ENCODE measurements at places on chromosomes 7 and 10.

GRCh38 chr7:40948239-40948638 lies 754.7 kb downstream of the INHBA start:
- DNase-seq: no peak

GRCh38 chr7:15515252-15515651 lies 46.6 kb downstream of the AGMO start:
- DNase-seq: no peak

DNA sequence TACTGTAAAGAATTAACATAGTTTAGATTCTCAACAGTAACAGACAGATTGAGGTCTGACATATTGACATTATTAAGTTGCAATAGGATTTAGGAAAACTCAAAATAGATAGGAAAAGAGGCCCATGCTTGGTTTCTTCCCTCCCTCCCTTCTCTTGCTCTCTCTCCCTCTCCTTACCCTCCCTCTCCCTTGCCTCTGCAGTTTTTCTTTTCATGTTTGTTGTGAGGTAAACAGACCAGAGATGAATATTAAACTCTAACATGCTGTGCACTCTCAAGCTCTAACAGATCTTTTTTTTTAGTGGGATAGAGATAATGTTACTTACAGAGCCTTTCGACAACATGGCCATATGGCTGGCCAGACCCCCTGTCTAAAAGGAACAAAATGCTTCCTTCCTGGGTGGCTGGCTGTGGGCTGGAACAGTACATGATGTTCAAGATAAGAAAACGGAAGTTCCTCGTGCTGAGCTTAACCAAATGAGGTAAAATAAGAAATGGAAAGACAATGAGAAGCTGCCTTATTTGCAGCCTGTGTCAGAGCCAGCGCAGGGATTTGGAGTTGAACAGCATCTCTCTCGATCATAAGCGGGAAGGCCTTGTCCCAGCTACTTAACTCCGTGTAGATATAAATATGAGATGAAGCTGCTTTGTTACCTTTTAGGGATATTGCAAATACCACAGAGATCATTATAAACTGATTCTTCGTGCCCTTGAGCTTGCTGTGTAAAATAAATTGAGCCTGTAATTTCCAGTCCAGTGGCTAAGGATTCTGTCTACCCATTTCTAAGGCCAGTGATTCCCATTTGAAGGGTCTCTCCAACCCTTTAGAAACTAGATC lies 391.9 kb upstream of the NPVF start:
- no peak for DNase-seq

- DNase-seq: no peak
Observed at GRCh38 chr10:123962756-123963530, 71.3 kb upstream of the CPXM2 start.

DNA sequence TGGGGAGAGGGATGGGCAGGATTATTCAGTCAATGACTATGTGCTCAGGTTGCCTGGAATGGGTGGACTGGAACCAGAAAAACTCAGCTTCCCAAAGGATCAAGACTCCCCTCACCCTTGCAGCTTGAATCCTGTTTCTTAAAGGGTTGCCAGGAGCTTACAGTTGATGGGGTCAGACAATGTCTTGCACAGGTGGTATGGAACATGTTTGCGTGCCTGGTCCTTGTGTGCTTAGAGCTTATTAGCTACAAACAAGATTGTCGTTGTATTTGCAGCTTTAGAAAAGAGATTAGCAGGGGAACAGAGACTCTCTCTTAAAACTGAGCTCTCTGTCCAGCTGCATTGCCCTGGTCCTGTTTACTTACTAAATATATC lies 56.9 kb downstream of the PRR15 start:
- DNase-seq: no peak

- DNase-seq: no peak
Observed at GRCh38 chr7:104878577-104878976, 135.4 kb upstream of the KMT2E start.

- DNase-seq: no peak
Observed at GRCh38 chr10:53957401-53957800, 843.6 kb downstream of the PCDH15 start.

DNA sequence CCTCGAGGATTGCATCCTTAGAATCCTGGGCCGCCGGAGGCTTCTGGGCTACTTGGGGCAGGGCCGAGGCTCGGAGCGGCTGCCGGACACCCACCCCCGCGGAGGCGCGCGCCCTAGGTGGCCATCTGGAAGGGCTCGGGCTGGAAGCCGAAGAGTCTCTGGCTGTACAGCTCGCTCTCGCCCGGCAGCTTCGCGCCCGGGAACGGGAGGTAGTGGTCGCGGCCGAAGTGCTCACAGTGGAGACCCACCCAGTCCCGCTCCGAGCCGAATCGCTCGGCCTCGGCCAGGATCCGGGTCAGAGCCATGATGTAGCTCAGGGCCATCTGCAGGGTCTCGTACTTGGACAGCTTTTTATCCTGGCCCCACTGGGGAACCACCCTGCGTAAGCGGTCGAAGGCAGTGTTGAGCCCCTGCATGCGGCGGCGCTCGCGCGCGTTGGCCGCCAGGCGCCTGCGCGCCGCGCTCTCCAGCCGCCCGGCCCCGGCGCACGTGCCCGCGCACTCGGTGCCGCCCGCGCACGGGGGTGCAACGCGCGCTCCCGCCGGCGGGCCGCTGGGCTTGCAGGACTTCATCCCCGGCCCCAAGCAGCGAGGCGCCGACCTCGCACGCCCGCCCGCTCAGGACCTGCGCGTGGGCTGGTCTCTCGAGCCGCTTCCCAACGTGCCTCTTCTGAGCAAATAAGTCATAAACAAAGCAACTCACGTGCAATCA lies 652 bp downstream of the ATOH7 start:
- peak; percentile 48 for DNase-seq

DNA sequence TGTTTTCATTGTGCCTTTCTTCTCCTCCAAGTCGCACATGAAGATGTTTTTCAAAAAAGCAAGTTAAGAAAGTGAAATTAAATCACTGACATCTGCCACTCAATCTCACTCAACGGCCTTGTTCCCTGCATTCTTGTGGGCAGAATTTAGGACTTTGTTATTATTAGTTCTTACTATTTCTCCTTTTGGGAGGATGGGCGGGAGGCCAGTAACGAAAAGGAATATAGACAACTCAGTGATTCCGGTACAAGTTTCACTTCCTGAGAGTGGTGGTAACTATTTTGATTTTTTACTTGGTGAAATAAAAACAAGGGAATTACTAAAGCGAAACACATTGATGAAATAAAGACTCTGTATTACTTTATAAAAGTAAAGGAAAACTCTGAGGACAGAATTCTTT lies 231.9 kb upstream of the HABP2 start:
- DNase-seq: no peak

DNA sequence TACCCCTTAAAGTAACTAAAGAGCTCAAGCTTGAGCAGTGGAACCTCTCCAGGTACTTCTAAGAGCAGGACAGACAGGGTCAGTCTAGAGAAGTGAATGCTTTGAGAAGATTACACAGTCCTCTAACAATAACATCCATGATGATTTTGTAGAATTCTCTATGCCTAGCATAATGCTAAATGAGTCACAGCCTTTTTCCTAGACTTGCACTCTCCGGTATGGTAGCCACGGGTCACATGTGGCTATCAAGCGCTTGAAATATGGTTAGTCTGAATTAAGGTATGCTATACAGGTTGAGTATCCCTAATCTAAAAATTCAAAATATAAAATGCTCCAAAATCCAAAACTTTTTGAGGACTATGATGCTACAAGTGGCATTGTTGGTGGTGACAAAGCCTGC lies 166.6 kb upstream of the MKLN1 start:
- DNase-seq: no peak

DNA sequence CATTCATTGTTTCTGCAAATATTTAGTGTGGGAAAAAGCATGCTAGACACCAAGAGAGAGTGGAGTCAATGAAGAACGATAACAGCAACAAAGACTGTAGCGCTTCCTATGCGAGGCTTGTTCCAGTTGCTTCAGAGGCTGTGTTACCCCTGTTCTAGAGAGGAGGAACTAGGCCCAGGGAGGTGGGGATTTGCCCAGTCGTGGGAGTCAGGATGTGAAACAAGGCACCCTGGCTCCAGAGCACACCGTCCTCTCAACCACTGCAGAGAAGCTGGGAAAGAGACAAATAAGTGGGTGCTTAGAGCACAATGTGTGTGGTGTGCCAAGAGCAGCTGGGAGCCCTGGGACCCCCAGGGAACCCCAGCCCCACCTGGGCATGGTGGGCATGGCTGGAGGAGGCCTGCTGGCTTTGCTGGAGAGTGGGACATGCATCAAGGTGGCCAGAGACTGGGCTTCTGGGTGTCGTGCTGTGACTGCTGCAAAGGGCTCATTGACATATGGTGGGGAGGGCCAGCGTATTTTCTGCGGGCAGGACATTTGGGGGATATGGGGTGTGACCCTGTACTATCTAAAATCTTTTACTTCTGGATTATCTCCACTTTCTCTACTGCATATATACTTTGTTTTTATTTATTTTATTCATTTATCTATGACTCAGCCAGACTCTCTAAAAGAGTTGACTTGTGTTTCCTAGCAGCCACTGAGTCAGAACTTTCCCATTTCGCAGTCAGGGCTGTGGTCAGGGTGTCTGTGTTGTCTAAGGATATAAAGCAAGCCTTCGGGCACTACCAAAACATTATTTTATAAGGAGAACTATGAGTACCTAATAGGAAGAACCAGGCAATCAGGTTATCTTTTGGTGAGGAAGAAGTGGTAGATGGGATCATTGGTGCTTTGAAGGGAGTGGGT lies 95.4 kb downstream of the TCF7L2 start:
- DNase-seq: no peak

DNA sequence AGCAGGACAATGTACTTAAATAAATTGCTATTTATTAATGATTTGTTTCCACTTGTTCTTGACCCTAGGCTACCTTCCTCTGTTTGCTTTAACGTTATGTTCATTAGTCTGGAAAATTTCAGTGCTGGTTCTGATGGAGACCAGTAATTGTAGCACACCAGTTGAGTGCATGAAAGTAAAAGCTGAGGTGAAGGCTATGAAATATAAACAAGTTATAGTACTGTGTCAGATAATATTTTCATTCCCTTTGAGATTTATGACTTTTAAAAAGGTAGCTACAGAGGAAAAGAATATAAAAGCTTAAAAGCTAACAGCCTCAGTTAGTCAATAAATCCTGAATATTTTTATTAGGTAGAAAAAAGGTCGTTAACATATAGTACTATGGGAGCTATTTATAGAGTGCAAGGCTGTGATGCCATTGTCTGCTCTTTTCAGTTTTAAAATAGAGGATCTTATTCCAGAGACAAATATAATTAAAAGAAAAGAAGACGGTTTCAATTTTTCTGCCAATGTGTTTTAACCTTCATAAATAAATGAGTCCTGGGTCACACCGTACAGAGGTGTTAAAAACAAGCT lies 351.8 kb upstream of the ETV1 start:
- DNase-seq: no peak

DNA sequence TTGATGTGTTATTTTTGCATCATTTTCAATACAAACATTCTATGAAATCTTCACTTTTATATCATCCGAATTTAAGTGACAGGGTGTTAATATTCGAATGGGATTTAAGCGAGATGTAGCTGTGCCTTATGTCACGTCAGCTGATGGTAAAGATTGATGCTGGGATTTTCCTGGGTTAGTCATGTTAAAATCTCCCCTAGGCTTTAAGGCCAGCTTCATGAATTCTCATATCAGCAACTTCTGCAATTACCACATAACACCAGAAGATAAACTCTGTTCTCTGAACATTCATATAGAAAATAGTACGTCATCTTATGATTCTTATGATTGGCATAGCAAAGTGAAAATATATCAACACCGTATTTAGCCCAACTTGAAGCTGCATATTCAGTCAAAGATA lies 669.2 kb downstream of the PCDH15 start:
- DNase-seq: no peak

- DNase-seq: no peak
Observed at GRCh38 chr10:100743626-100744135, 1.7 kb upstream of the PAX2 start.

DNA sequence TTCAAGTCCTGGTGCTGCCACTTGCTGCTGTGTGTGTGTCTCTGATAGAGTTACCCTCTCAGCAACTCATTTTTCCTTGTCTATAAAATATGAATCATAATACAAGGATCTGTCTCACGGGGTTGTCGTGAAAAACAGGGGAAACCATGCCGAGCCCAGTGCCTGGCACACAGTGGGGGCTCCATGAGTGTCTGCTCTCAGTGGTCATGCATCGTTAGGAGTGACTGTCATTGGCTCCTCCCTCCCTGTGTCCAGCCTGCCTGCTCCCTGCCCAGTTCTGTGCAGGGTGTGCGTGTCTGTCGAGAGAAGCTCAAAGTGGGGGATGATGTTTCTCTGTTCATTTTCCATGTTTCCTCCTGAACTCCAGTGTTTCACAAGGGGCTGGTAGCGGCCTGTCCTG lies 83.6 kb upstream of the LRRC4 start:
- DNase-seq: no peak

DNA sequence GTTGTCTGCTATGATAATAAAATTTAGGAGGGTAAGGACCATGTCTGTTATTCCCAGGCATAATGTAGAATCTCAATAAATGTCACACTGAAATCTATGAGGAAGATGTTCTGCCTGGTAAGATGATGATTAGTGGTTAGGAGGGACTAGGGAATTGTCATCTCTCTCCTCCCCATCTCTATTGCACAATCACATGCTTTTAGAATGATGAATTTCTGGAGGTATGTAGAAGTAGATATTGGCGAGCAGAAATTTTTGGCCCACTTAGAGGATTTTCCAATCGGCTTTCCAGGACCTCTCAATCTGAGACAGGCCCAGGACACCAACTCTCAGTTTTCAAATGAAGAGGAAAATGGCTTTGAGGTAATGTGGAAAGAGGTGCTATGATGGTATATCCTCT lies 2.0 kb upstream of the PITX3 start:
- DNase-seq: no peak

- no peak for DNase-seq
Observed at GRCh38 chr10:102468683-102469082, 17.3 kb upstream of the C10orf95 start.

GRCh38 chr10:115871855-115872254 lies 401.2 kb downstream of the GFRA1 start:
- no peak for DNase-seq

DNA sequence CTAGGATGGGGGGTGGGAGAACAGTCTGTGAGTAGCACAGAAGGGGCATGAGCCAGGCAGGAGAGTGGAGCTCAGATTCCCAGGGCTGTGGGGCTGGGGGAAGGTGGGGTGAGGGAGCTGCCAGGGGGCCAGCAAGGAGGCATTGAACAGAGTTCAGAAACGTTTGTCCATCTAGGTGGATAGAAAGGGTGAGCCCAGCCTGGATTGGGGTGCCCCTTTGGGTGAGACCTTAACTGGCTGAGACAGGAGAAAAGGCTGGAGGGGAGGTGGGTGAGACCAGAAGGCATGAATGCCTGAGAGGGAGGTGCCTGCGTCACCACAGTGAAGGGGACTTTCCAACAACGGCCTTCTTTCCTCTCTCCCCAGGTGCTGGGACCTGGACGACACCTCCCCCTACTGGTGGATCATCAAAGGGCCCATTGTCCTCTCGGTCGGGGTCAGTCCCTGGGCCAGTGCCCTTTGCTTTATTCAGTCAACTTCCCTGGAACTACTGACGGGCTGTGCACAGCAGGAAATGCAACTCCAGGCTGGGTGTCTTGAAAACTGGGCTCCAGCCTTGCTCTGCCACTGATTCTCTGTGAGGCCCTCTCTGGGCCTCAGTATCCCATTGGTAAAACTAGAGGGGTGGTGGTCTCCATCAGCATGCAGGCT lies 11.0 kb downstream of the GHRHR start:
- peak; percentile 45 for DNase-seq

- peak; percentile 27 for DNase-seq
Observed at GRCh38 chr7:22563621-22564241, 63.7 kb upstream of the STEAP1B start.
